ENCODE measurements at places on chromosomes 3 and 15.

DNA sequence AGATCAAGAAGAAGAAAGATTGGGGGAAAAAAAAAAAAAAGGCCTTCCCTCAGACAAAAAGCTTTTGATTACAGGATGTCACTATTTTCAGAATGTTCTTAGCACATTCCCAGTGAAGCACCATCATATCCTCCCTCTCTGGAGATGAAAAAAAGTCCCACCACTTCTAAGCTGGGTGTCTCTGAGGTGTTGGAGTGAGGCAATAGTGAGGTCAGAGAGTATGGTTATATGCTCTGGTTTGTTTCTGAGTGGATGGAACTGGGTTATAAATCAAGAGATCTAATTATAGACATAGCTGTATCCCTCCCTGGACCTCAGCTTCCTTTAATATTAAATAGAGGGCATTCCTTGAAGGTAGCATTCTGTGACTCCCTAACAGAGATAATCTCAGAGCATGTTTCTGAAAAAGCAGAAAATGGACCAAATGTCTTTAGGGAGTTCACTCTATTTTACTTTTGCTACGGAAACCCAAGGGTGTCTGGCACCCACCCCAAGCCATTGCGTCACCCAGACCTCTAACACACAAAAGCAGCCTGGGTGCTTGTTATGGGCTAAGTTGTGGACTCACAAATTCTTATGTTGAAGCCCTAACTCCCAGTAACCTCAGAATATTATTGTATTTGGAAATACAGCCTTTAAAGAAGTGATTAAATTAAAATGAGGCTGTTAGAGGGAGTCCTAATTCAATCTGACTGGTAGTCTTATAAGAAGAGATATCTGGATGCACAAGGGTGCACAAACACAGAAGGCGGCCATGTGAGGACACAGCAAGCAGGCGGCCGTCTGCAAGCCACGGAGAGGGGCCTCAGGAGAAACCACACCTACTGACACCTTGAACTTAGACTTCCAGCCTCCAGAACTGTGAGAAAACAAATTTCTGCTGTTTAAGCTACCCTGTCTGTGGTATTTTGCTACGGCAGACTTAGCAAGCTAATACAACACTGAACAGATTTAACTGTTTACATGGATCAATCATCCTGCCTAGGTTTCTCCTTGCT, 81.5 kb downstream of the MB21D2 start:
- DNase-seq: no peak

- no peak for DNase-seq
Observed at GRCh38 chr15:88004399-88004798, 252.1 kb downstream of the NTRK3 start.

- no peak for DNase-seq
Observed at GRCh38 chr3:143576568-143577270, 271.5 kb downstream of the SLC9A9 start.

GRCh38 chr3:69770976-69771634, 31.8 kb downstream of the MITF start:
- DNase-seq: no peak

DNA sequence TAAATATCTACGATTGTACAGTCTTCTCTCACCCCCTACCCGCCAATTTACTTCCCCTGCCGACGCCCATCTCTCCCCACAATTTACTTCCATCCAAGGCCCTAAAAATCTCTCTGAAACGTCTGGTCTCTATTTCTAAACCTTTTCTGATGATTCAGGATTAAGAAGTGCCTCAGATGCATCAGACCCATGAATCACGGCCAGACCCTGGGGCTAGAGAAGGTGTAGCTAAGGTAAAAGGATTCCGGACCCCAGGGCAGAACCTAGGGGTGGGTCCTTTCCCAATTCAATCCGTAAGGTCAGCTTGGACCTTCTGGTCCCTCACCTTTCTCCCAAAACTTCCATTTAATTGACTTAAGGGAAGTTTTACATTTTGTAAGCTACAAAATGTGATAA, 46.4 kb downstream of the LRIG1 start:
- no peak for DNase-seq

DNA sequence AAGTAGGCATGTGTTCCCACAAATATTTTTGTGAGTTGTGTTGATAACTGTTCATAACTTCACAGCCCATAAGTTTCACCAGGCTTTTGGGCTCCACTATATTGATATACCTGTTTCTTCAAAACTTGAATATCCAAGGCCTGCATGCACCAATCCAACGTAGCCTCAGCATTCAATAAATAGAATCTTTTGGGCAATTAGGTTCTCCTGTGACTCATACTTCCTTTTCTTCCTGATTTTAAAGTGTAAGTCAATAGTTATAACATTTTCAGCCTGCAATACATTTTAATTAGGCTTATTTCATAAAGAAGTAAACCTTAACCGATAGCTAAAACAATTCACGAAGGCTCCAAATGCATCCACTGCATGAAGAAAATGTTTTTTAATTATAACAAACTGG, 97.8 kb upstream of the SPRED1 start:
- DNase-seq: no peak

GRCh38 chr15:68304589-68305337, 27.2 kb downstream of the FEM1B start:
- no peak for DNase-seq

DNA sequence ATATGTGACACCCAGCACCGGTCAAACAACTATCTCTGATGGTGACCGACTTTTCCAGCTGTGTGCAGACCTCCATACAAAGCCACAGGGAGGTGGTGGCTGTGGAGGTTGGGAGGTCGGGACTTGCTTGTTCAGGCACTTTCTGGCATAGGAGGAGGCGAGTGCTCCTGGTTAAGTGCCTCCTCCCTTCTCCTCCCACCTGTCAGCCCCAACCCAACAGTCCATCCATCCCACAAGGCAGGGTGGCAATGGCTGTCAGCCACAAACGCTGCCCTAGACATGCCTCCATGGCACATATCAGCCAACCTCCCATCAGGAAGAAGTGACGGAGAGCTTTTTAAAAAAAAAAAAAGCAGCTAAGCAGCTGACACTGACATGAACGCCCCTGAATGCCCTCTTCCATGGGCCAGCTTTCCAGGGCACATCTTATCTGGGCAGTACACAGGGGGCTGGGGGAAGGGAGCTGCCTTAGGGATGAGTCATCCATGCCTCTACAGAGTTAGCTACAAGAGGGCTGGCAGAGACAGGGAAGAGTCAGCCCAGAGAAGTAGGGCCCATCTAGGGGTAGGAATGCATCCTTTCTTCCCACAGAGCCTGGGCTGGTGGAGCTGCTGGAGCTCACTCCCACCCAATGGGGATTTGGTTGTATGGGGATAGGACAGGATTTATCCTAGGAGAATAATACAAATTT, 41.2 kb downstream of the CCDC12 start:
- peak; percentile 81 for DNase-seq

DNA sequence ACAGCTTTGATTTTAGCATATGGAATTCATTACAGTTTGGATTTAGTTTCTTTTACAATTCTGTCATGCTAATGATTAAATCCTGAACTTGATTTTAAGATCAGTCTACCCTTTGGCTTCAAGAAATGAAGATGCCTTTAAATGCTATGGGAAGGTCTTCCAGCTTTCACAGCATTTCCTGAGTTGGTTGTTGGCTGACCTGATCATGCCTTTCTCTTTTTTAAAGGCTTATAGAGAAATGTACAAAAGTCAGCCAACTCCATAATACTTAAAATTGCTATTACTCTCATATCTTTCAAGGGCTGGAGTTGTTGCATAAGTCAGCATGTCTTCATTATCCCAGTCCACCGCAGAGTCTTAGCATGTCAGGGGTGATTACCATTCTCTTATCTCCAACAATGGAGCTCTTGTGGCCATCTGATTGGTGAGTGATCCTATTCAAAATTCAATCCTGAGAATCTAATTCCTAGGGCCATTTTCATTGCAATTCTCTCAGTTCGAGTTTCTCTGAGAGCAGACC, 123.8 kb downstream of the GMNC start:
- no peak for DNase-seq

- DNase-seq: no peak
Observed at GRCh38 chr3:183449791-183450190, 21.4 kb upstream of the MCF2L2 start.

DNA sequence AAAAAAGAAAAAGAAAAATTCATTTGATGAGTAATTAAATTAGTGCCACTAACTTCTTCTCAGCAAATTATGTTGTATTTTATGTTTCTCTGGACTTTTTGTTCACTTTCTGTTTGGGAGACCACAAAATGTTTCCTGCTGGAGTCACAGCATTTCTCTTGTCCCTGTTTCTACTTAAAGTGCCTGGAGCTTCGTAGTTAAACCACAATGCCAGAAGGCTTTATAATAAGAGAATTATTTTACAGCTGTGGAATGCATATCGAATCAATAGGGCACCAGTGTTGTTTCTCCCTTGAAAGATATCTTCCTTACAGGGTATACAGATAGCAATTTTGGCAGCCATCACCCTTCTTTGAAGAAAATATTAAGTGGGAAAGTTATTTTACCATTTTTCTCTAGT, 3.2 kb downstream of the DTWD1 start:
- no peak for DNase-seq

GRCh38 chr3:39644176-39644575, 165.2 kb upstream of the MYRIP start:
- DNase-seq: no peak

- no peak for DNase-seq
Observed at GRCh38 chr15:79211481-79211880, 71.0 kb upstream of the ANKRD34C start.

GRCh38 chr15:83356501-83357399, 72.3 kb upstream of the BNC1 start:
- DNase-seq: no peak

GRCh38 chr15:62593681-62594399, 428.8 kb upstream of the C2CD4B start:
- DNase-seq: no peak

DNA sequence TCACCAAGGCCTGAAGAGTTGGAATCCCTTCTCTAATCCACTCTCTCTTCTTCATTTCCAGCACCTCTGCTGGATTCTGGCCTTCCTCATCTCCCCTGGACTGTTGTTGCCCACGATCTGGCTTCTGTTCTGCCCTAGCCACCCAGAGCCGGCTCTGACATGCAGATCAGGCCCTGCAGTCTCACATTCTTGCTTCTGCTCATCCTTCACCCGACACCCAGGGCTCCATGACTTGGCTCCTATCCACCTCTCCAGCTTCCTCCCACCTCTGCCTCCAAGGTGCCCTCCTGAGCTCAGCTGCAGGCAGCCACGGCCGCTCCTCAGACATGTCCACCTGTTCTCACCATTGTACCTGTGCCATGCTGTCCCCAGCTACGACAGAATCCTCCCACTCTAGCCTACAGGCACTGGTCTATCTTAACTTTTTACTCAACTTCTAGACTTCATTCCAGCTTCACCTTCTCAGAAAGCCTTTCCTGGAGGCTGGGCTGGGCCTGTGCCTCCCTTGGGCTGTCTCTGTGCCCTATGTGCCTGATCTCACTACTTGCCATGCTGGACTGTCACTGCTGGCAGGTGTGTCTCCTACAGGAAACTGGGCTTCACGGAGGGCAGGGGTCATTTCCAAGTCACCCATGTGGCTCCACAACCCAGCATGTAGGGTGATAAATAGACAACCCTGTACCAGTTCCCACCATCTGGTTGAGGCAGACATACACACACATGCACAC, 16.0 kb upstream of the TBC1D21 start:
- no peak for DNase-seq

DNA sequence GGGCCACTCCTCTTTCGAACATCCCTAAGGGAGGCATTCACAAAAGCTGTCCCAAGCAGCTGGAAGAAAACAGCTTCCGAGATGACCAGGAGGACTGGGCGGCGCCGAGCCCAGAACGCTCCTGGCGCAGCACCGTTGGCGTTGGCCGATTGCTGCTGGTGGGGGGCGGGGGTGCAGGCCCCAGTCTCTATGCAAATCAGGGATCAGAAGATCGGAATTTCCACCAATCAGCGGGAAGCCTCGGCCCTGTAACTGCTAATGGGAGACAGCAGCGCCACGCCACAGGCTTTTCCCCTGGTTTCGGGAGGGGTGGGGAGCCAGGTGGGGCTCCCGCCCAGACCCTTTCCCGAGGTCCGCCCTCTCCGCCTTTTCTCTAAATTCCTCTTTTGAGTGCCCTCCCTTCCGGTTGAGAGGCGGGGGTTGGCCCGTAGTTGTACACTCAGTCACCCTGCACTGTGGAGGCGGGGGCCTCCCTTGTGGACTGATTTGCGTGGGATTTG, 27.0 kb downstream of the HMCES start:
- DNase-seq: peak; percentile 70

DNA sequence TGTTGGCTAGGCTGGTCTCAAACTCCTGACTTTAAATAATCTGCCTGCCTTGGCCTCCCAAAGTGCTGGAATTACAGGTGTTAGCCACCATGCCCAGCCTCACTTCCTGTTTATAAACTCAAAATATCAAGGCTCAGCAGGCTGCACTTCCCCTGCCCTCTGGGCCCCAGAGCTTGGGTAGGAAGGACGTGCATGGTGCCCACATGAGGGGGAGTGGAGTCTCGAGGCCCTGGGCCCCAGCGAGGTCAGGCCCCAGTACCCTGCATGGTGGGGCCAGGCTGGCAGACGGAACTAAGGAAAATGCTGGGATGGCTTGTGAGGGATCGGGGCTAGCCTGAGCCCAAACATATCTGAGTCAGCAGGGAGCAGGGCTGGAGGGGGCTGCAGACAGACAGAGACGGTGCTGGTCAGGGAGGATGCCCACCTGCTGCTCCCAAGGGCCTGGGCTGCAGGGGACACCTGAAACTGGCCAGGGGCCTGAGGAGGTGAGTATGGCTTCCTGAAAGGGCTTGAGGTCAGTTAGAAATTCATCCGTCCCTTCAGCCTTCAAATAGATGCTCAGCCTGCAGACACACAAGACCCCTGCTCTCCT, 5.1 kb downstream of the SPTBN5 start:
- no peak for DNase-seq

DNA sequence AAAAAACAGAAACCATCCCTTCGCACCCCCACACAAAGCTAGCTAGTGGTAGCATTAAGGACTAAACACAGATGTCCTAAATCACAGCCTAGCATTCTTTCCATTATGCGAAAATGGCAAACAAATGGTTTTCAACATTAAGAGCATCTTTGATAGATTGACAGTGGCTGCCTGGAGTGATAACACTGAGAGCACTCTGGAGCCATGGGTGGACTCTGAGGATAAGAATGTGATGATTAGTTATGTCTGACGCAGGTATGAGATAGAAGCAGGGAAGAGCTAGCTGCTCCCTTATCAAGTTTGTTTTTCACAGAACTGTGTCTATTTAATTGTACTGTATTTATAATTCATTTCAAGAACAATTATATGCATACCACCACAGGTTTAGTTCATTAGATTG, 142.9 kb downstream of the PDZRN3 start:
- no peak for DNase-seq

DNA sequence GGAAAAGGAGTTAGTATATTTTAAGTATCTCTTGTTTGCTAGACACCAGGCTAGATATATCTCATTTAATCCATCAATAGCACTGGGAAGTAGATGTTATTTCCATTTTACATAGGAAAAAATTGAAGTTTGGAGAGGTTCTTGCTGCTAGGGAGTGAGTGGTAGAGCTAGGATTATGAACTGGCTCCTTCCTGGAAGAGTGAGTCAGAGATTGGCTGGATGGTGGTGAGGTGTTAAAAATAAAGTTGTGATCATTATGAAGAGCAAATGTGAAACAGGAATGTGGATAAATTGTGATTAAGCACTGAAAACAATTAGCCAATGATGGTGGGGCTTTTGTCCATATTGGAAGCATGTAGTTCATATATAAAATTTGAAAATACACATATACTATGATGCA, 234.2 kb downstream of the WNT5A start:
- no peak for DNase-seq

Measured in CD14-positive monocyte (primary cell).